Activated CD4-positive, alpha-beta T cell treated with anti-CD3 and anti-CD28 coated beads for 1 hour (primary cell): ENCODE measurements at places on chromosomes 16 and 17.

DNA sequence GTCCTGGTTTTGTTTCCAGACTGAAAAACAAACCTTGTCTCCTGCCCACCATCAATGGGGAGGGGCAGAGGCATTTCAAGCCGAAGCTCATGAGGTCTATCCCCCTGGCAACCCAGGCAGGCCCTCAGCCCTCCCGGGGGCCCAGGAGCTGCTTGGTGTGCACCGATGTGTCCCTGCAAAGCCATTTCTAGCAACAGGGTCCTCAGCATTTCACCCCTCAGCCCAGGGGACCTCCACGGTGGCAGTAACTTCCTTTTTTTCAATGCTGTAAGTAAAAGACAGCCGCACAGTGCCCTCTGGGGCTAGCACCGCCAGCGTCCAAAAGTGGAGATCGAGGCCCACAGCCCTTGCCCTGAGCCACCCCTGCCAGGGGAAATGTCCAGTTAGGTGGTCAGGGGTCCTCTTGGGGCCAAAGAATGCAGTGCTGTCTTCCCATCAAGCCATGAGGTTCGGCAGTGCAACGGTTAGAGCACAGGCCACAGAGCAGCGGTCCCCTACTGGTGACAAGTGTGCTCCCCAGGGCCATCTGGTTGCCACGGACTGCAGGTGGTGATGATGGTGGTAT is 79.9 kb downstream of the LITAF start:
- DNase-seq: no peak

DNA sequence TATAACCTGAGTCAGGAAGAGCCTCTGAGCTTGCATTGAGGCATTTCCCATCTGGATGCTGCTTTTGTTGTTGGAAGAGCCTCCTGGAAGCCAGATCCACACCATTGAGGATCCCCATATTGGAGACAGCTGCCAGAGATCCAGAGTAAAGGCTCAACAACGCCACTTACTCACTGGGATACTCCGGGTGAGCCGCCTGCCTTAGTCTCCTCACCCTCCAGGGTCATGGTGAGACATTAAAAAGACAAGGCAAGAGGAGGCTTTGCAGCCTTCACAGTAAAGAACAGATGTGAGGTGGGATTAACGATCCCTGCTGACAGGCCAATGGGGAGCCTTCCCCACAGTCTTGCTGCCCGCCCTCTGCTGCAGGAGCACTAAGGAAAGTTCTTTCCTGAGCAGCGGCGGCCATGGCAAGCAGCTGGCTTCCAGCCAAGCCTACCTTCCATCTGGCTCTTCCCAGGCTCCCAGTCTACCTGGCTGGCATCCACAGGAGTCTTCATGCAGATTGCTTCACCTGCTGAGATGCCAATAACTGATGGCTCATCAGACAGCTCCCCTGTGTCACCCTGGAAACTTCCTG is 198.5 kb downstream of the CYLD start:
- DNase-seq: no peak

- DNase-seq: no peak
Observed at GRCh38 chr16:11145173-11145818, 110.7 kb downstream of the SOCS1 start.

- DNase-seq: no peak
Observed at GRCh38 chr16:49278944-49279725, 2.5 kb downstream of the CBLN1 start.

GRCh38 chr17:17170346-17170985 is 35.7 kb downstream of the PLD6 start:
- DNase-seq: no peak

GRCh38 chr16:14389359-14389758 is 240.7 kb downstream of the PARN start:
- no peak for DNase-seq

DNA sequence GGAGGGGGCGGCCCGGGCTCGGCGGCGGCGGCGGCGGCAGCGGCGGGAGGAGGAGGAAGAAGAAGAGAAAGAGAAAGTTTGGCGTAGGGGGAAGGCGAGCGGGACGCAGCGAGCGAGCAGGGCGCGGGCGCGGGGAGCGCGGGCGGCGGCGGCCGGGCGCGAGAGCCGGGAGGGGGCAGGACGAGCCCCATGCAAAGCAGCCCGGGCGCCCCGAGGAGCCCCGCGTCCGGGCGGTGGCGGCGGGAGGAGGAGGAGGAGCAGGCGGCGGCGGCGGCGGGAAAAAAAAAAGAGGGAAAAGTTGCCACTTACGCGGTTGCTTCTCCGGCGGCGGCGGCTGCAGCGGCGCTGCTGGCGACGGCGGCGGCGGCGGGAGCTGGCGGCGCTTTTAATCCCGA is 10.3 kb upstream of the ZFHX3 start:
- DNase-seq: no peak

DNA sequence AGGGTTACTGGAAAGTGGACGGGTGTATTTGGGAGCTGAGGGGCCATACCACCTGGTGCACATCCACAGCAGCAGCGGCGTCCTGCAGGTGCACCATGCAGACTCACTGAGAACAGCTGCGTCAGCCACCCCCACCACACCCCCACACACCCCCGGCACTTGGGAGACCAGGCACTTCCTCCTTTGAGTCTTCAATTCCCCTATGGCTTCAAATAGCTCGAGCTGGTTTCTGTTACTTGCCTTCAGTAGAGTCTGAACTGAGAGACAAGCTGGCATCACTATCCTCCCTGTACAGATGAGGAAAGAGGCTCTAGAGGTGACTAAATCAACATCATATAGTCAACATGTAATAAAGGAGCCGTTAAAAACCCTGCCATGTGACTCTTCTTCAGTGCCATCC is 15.4 kb downstream of the CUEDC1 start:
- DNase-seq: no peak

DNA sequence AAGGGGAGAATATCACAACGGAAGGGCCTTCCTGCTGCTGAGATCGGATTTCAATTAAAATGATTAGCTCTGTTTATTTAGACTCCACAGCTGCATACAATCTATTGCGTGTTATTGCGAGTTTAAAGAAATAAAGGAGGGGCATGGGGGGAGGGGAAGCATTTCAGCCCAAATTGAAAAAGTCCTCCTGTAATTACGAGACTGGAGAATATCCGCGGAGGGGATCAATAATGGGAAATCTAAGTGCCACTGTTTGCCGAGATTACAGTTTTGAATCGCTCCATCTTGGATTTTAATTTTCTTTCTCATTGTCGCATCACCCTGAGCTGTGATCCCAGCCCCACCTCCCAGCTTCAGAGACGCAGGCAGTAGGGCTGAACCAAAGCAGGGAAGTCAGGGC is 15.7 kb upstream of the RPL38 start:
- no peak for DNase-seq
